ENCODE measurements at places on chromosomes 1 and 21.

- DNase-seq = no peak
Observed at GRCh38 chr1:230725256-230726012, 11.5 kb upstream of the AGT start.

GRCh38 chr1:25715888-25716287 lies 84.1 kb upstream of the SELENON start:
- no peak for DNase-seq

GRCh38 chr1:244496186-244496585 lies 35.1 kb downstream of the CATSPERE start:
- no peak for DNase-seq

DNA sequence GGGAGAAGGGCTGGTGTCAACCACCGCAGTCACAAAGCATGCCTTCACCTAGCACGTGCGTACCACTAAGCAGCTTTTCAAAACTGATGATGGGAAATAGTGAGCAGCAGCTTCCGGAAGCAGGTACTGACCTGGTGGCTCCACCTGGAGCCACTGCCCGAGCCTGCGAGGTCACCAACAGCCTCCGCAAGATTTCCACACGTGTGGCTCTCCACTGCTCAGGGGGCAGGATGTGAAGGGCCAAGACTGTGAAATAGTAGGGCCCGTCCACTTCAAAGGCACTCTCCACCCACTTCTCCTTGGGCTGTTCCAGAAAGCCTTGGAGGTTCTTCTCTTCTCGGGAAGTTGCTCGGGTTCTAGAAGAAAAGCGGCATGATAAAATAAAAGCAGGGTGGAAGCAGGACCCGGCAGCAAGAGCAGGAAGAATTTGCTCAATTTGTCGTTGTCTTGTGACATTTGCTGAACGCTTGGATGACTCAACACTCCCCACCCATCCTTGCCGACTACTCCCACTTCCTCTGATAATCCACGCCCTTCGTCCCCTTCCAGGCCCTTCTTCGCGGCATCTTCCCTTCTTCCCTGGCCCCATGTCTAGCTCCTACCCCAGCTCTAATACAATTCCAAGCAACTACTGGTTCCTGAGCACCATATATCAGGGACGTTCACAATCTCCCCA lies 124.9 kb upstream of the IFFO2 start:
- no peak for DNase-seq

GRCh38 chr1:107358619-107359327 lies 217.9 kb downstream of the NTNG1 start:
- no peak for DNase-seq

DNA sequence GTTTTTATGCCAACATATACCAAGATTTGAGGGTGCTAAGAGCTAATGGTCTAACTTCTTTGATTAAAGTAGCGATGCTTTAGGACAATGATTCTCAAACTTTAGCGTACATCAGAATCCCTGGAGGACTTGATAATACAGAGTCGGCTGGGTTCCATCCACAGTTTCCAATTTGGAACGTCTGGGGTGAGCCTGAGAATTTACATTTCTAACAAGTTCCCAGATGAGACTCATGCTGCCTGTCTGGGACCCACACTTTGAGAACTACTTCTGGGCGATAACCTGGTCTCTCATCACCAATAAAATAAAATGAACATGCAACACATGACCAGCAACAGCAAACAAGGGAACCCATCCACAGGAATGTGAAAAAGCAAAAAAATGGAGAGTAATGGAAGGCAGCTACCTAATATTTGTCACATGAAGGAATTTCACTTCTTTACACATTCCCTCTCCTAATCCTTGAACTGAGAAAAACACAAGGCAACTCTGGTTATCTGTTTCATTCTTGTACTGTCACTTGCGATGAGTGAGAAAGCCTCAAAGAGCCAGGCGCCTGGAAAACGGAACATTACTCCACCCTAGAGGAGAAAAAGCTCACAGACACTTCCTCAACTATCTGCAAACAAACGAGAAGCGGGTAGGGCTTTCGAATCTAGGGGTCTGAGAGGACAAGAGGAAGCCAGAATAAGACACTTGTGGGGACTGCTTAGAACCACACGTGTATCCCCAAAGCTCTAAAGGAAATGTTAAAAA lies 14.0 kb downstream of the HSF2BP start:
- DNase-seq = no peak

DNA sequence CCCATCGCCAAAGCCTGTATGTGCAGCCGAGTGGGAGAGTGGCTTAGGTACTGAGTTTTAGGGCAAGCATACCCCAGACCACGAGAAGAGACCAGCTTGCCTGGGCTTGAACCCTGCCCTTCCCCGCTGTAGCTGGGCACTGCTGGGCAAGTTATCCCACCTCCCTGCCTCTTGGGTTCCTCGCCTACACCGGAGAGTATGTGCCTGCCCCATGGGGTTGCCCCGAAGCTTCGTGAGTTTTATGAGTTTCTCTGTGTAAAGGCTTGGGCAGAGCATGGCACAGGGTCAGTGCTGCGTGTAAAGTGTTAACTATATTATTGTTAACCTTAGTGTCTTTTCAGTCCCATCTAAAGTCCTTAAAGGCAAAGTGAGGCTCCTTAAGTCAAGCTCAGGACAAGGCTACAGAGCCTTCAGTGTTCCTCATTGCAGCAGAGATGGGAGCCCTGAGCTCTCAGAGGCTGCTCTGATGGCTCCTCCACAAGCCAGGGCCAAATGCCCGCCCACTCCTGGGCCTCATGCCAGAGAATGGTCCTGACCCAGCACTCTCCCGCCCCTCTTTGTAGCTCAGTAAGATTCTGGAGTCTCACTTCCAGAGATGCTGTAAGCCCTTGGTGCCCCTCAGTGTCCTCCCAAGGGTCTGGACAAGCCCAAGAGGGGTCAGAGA lies 37.0 kb upstream of the KCNA10 start:
- no peak for DNase-seq

GRCh38 chr21:34936371-34936789 lies 112.7 kb downstream of the RUNX1 start:
- no peak for DNase-seq
